ENCODE measurements at places on chromosomes 4 and X.

GRCh38 chrX:136261321-136261720, 10.1 kb upstream of the MAP7D3 start:
- no peak for DNase-seq
- no peaks in the 10 kb centered on the region for H3K36me3 ChIP-seq
- no peak overlapping the region for H3K27ac ChIP-seq
- H3K27me3 ChIP-seq: no peaks in the 10 kb centered on the region
- H3K4me3 ChIP-seq: no peak overlapping the region
- no peaks in the 10 kb centered on the region for H3K4me1 ChIP-seq

DNA sequence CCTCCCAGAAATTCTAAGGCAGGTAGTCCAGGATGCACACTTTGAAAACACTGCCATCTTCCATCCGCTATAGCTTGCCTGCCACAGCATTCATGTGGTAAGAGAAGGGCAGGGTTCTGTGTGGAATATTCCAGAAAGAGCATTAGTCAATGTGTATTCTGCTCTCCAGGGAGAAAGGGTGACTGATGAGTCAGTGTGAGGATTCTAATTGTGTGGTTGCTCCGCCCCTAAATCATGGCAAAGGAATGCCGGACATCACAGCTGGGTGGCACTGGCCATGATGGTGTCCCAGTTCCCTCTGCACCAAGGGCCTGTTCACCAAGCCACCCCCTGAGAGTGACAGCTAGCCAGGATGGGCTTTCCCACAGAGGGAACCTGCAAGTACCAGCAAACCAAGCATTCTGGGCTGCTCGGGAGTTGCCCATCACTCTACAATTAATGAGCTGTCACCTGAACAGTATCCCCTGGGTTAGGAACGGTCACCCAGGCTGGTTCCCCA, 9.5 kb downstream of the IDS start:
- H3K36me3 ChIP-seq: peaks cover 21% of the 10 kb centered on the region
- no peak overlapping the region for H3K27ac ChIP-seq
- no peaks in the 10 kb centered on the region for H3K4me1 ChIP-seq

DNA sequence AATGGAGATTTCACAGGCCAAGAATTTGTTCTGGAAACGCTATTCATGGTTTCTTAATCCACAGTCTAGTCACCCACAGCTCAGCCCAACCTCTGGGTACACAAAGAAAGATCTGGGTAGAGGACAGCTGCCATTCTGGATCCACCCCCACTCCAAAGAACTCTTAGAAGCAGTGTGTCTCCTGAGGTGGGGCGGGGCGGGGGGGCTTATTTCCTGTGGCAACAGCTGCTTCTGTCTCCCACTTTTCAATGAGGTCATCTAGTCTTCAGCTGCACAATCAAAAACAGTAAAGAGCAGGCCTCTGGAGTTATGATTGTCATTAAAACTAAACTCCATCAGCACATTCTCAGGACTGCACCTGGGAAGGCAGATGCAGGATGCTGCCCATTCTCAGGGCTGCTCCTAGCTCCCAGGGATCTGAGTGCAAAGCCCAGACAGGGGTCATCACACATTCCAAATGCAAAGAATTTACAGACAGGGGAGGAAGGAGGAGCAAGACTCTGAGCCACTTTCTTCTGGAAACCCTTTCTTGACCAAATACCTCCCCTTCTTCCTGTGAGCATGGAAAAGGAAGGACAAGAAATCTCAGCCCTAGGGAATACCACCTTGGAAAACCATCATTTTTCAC, 207.3 kb downstream of the HS6ST2 start:
- H3K27ac ChIP-seq: no peak overlapping the region
- H3K27me3 ChIP-seq: peaks cover 29% of the 10 kb centered on the region
- H3K36me3 ChIP-seq: no peaks in the 10 kb centered on the region
- peaks cover 4% of the 10 kb centered on the region for H3K4me1 ChIP-seq

DNA sequence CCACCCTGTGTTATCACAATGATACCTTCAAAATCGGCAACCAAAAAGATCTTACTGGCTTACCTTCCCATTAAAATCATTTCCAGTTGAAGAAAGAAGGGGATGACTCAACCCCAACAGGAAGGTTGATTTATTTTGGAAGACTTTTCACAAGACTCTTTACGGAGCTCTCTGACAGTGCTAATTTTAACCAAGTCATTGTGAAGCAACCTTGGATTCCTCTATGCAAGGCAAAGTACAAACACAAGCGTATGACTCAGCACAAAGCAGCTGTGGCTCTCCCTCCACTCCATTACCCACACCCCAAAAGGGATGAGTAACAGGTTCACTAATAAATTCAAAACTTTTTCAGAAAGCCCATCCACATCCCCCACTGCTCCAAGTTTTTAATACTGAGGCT, 213.8 kb upstream of the FGF13 start:
- H3K4me1 ChIP-seq: no peaks in the 10 kb centered on the region
- H3K36me3 ChIP-seq: no peaks in the 10 kb centered on the region
- no peaks in the 10 kb centered on the region for H3K27me3 ChIP-seq
- no peak overlapping the region for H3K27ac ChIP-seq

GRCh38 chrX:69015564-69016292, 149.5 kb downstream of the PJA1 start:
- H3K27ac ChIP-seq: no peak overlapping the region
- no peaks in the 10 kb centered on the region for H3K4me1 ChIP-seq
- H3K4me3 ChIP-seq: no peak overlapping the region
- DNase-seq: no peak
- H3K36me3 ChIP-seq: no peaks in the 10 kb centered on the region

- H3K27ac ChIP-seq: no peak overlapping the region
- no peaks in the 10 kb centered on the region for H3K27me3 ChIP-seq
- no peaks in the 10 kb centered on the region for H3K36me3 ChIP-seq
- DNase-seq: no peak
- no peaks in the 10 kb centered on the region for H3K4me1 ChIP-seq
Measured at GRCh38 chr4:38310446-38311043, 350.3 kb downstream of the PTTG2 start.

- H3K36me3 ChIP-seq: no peaks in the 10 kb centered on the region
- no peaks in the 10 kb centered on the region for H3K27me3 ChIP-seq
- H3K27ac ChIP-seq: no peak overlapping the region
- H3K4me3 ChIP-seq: no peak overlapping the region
- peaks cover 2% of the 10 kb centered on the region for H3K4me1 ChIP-seq
Measured at GRCh38 chr4:14621731-14622463, 380.4 kb upstream of the CPEB2 start.

- no peak overlapping the region for H3K4me3 ChIP-seq
- H3K27me3 ChIP-seq: no peaks in the 10 kb centered on the region
- H3K4me1 ChIP-seq: no peaks in the 10 kb centered on the region
- DNase-seq: no peak
- no peak overlapping the region for H3K27ac ChIP-seq
Measured at GRCh38 chr4:137417676-137418075, 114.6 kb downstream of the PCDH18 start.
